ENCODE measurements at places on chromosomes 1 and 21. TPM values are rescaled to one million over a fixed set of nuclear protein-coding genes. Genes with fewer than 3 reads are reported as not detected.

Gene RPL5
- total RNA-seq: 1,004 TPM

DNA sequence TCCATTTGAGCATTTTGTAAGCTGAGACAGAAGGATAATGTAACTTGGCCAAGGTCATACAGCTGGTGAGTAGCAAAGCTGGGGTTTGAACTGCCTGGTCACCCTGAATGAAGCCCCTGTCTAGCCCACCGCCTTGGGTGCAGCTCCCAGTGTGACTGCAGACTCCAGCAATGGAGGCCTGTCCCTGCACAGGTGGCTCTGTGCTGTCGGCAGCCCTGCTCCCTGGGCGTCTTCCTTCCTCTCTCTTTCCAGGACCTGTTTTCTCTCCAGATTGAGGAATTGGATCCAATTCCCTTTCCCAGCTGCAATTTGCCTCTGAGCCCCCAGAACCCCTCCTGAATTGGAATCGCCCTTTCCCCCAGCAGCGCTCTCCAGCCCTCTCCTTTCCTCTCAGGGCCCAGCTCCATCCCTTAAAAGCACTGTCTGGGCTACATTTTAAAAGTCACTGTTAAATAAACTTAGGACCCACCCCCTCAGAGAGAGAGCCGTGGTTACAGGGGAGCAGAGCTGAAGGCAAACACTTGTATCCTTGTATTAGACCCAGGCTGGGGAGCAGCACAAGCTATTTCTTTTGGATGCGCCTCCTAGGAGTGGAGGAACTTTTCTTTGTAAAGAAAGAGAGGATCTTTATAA is 161.4 kb upstream of the LMO4 start:
- H3K36me3 ChIP-seq: no peaks in the 10 kb centered on the region
- DNase-seq: no peak
- H3K27me3 ChIP-seq: no peaks in the 10 kb centered on the region
- H3K27ac ChIP-seq: no peak overlapping the region
- H3K4me1 ChIP-seq: peaks cover 10% of the 10 kb centered on the region

Gene SPATA6
- not detected for total RNA-seq

DNA sequence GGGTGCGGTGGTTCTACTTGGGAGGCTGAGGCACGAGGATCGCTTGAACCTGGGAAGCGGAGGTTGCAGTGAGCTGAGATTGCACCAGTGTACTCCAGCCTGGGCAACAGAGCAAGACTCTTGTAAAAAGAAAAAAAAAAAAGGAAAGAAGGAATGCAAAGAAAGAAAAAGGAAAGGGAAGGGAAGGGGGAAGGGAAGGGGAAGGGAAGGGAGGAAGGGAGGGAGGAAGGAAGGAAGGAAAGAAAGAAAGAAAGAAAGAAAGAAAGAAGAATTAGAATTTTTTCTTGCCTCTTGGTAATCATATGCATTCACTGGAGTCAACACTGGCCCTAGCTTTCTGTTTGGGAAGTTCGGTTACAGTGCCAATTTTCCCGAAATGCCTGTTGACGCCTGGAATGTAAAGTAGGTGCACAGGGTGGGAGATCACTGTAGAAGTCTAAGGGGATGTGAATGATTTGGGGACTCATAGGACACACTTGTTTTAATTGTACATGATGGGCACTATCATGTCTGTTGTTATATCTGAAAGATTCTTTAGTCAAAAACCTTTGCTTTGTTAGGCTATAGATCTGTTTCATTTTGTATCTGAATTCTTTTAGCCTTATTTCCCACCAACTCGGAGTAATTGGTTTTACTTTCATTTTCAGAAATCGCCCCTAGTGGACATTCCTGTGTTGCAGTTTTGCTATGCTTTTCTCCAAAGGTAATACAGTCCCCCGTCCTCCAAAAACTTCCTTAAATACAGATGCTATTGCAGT is 59.8 kb upstream of the MORC3 start:
- no peaks in the 10 kb centered on the region for H3K27me3 ChIP-seq
- H3K4me3 ChIP-seq: peak overlapping the region; percentile 43
- peak overlapping the region; percentile 63 for H3K27ac ChIP-seq
- DNase-seq: peak; percentile 83

Gene OR2L3
- not detected for total RNA-seq
